ENCODE measurements at places on chromosomes 6 and 20.

DNA sequence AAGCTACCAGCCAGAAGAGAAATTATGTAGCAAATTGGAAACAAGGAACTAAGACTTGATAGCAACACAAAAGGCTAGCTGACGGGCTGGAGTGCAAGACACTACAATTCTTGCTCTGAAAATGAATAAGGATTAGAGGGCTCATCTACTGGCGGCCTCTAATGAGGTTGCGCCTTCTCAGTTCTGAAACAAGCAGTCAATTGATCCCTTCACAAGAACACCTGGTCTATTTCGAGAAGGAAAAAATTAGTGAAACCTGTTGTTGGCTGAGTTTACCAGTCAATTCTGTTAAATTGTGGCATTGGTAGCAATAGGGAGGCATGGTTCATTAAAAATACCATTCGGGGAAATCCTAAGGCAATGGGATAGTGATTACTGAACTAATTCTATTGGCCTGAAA is 74.8 kb upstream of the JARID2 start:
- no peak for DNase-seq

GRCh38 chr6:15356179-15356578 is 110.3 kb downstream of the JARID2 start:
- no peak for DNase-seq

DNA sequence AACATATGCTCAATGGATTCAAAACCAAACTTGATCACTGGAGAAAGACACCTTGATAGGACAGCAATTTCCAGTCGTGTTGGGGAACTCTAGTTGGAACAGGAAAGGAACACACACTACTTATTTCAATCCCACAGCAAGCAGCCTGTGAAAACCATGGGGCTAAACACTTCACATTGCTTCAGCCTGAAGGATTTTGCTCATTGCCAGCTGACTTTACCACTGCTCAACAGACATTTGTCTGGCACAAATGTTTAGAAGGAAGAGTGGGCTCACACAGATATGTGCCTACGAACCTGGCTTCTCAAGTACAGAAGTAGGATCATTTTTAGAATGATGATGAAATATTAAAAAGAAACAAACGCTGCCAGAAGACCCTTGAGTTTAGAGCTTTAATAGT is 598.1 kb downstream of the PHF3 start:
- no peak for DNase-seq

GRCh38 chr6:80872199-80872950 is 765.9 kb downstream of the BCKDHB start:
- DNase-seq = peak; percentile 4

- DNase-seq = no peak
Measured at GRCh38 chr6:135465903-135466302, 31.6 kb downstream of the AHI1 start.

DNA sequence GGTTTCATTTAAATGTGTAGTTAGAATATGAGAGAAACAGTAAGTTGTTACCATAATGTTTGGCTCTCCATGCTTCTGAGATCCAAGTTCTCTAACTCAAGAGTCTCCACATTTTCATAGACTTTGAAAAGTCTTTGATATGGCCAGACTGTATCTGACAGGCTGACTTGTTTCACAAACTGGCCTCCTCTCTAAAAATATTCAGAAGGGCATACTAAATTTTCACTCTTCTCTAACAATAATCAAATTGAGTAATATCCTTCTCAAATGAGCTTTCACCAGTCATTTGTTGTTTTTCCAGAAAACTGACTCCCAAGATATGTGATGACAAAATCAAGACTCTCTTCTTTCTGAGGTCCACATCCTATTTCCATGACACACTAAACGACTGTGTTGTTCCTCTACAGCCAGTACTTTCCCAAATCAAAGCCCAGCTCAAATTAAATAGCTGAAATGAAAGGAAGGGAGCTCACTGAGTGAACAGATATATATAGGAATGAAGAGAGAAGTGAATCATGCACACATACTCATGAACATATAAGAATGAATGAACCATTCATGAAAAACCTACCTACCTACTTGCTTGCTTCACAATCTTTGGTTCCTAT is 15.1 kb downstream of the HIVEP2 start:
- DNase-seq = peak; percentile 51

GRCh38 chr6:113190170-113190569 is 667.0 kb upstream of the MARCKS start:
- DNase-seq = no peak

- no peak for DNase-seq
Measured at GRCh38 chr6:163679012-163679660, 264.6 kb downstream of the QKI start.

GRCh38 chr20:44187772-44188709 is 1.1 kb upstream of the JPH2 start:
- peak; percentile 56 for DNase-seq

DNA sequence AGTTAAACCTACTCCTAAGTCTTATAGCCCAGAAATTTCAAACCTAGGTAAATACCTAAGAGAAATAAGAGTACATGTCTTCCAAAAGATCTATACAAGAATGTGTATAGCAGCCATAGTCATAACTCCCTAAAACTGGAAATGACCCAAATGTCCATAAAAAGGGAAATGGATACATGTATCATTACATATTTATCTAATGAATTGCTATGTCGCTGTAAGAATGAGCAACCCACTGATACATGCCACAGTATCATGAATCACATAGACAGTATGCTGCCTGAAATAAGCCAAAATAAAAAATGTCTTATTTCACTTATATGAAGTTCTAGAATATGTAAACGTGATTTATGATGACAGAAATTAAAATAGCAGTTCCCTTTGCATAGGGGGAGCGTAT is 679.5 kb downstream of the MAFB start:
- peak; percentile 54 for DNase-seq

DNA sequence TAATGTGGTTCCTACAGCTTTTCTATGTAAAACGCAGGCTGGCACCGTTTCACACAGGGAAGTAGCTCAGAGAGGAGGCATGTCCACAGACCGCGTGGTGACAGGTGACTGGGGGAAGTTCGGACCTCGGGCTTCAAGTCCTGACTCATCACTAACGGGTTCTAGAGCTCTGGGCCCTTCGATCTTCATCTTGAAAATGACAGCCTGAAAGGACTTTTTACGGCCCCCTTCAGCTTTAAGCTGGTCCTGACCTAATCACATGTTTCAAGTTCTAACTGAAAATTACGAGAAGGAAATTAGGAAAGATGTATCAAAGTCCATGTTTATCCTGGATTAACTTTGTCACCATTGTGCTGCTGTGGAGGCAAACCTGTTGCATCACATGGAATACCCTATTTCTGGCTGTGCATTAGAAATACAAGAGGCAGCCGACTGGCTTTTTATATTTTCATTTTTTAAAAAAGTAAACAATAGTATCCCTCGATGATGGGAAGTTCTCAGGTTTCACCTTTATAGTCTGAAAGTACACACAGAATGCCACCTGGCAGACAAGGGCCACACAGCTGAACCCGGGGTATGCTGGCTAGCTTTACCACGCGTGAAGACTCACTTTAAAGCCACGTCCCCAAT is 2.0 kb downstream of the MAN1A1 start:
- peak; percentile 23 for DNase-seq

GRCh38 chr6:20630617-20631548 is 96.6 kb downstream of the CDKAL1 start:
- DNase-seq = no peak

DNA sequence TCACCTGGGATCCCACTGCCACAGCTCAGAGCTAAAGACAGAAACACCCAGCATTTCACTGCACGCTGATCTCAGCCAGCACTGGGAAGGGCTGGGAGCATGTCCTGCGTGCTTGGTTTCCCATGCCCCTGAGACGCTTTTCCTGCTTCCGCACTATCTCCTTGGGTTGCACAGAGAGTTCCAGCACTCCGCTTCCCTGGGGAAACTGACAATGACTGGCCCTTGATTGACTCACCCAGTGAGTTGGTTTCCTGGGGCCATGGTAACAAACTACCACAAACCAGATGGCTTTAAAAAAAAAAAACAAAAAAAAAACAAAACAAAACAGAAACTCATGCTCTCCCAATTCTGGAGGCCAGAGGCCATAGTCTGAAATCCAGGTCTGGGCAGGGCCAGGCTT is 14.8 kb upstream of the MAS1L start:
- peak; percentile 17 for DNase-seq

DNA sequence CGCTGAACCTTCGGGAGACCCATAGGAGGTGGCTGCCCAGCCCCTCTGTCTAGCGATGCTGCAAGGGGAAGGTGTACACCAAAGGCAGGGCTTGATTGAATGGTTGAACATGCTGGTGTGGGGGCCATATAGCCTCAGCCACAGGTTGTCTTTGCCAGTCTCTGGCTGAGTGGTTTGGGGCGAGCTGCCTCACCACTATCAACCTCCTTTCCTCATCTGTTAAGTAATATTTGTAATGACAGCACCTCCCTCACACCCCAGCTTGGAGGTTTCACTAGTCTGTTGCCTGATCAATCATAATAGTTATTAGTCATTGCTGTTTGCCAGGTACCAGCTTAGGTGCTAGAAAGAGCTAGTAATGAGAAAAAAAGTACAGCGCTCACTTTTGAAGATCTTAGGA is 11.8 kb upstream of the ZNF831 start:
- DNase-seq = no peak

DNA sequence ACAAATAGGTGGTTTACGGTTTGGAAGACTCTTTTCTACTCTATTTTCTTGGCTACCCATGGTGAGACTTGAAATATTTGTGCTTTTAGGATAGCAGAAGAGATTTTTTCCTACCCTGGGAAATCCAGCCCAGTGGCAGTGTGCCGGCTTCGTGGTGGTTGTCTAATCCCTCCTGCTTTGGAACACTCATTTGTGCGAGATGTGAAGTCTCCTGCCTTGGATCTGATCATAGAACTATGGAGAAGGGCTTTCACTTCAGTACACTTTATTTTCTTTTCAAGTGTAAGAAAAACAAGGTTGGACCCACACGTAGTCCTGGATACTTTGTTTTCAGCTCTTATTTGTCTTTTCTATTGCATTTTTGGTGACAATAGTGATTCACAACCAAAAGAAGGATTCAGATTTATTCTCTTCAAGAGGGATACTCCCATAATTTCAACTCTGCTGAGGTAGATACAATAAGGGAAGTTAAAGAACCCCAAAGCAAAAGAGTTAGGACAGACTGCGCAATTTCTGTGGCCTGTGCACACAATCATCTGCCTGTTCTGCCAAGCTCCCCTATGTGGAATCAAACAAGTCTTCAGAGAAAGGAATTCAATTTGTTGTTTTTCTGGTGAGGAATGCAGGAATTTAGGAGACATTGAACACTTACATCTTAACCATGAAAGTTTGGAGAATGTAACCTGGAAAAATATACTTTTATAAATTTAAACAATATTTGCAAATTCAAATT is 413.2 kb downstream of the GJA1 start:
- no peak for DNase-seq

DNA sequence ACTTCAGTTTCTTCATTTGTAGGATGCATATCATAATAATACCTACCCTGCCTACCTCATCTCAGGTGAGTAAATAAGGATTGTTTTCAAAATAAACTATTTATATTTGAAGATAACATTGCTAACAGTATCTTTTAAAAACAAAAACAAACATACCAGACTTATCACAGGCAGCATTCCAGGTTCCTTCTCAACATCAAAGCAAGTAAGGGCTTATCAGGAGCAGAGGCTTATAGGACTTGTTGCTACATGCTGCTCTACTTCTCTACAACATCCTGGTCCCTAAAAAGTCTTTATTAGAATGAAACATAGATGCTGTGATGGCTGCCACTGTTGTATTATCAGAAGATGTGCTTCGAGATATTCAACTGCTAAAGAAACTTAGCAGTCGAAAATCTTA is 149.2 kb upstream of the PRDM1 start:
- no peak for DNase-seq
